ENCODE measurements at places on chromosomes 2 and 18.

- DNase-seq: no peak
Observed at GRCh38 chr2:219919506-219919905, 292.1 kb downstream of the SLC4A3 start.

DNA sequence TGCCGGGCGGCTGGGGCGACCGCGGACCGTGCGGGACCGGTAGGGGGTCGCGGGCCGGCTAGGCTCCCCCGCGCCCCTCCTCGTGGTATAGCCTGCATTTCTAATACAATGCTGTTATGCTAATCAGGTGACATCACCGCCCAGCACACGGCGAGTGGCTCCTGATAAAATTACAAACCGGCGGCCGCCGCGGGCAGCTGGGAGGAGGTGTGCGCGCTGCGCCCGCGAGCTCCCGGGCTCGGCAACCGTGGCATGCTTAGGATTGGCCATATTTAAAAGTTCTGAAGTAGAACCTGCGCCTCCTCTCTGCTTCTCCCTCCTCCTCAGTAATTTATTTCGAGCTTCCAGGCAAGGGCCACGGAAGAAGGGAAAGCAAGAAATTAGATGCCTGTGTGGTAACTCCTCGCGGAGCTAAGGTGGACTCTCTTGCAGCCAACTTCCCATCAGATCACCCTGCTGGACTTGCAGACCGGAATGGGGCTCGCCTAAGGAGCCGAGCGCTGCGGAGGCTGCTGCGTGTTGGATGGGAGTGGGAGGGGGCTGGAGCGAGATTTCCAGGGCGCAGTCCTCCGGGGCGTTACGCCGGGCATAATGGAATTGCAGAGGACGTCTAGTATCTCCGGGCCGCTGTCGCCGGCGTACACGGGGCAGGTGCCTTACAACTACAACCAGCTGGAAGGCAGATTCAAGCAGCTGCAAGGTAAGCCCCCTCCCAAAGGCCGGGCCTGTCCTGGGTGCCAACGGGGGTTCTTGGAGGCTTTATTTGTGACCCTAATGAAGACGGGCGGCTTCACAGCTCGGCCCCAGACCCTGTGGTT, 102.3 kb downstream of the SPTBN1 start:
- peak; percentile 74 for DNase-seq

DNA sequence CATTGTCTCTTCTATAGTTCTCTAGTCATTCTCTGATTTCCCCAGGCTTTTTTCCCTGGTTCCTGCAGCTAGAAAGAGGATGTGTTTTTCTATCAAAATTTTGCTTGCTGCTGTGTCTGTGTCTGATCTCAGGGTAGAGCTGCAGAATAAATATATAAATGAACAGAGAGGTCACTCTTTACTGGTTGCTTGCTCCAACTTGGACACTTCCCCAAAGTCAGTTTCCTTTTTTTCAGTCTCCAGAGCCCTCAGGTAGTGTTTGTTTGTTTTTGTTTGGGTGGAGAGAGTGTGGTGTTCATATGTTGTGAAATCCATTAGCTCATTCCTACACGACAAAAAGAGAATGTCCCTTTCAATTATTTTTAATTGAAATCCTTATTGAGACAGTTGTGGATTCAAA, 85.8 kb downstream of the CERS6 start:
- no peak for DNase-seq

GRCh38 chr2:171201271-171201670, 40.6 kb upstream of the TLK1 start:
- no peak for DNase-seq

GRCh38 chr18:58025733-58026132, 18.3 kb upstream of the NEDD4L start:
- DNase-seq: peak; percentile 56

DNA sequence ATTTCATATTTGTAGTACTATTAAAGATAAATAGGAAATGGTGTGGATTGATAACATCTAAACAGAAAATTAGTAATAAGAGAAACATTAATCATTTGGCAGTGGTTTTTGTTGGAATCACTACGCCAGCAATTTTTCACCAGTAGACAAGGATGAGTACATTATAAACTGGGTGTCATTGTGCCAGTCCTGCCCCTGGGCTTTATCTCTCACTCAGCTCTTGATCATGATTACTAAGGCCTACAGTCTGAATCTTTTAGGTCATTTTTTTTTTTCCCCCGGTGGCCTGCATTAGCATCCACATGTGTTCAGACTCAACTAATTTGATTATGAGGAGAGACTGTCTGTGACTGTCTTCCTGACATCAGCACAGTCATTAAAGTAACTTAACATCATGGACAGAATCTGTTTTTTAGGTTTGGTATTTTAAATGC, 16.2 kb downstream of the GULP1 start:
- peak; percentile 10 for DNase-seq

- no peak for DNase-seq
Observed at GRCh38 chr18:31553800-31554199, 37.9 kb upstream of the TTR start.

DNA sequence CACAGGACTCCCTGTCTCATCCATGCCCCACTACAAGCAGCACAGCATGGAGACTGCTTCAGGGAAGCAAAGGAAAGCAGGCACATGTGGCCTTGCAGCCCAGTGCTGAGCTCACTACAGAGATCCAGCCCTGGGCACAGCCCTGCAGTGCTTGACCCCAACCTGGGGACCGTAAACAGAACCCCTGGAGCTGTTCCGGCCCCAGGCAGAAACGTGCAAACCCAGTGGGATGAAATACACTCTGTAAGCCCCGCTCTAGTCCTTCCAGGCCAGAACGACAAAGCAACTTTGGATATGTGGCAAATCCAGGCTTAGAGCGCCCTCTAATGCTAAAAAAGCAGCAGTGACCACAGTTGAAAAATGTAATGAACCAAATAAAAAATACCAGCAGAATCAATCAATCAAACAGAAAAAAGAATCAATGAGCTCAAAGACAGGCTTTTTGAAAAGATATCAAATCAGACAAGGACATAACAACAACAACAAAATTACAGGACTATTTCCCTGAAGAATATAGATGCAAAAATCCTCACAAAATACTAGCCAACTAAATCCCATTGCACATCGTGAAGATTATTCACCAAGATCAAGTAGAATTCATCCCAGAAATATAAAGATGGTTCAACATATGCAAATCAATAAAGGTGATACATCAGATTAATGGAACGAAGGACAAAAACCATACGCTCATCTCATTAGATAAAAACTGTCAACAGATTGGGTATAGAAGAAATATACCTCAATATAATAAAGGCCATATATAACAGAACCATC, 45.6 kb downstream of the ZNF519 start:
- DNase-seq: peak; percentile 23

DNA sequence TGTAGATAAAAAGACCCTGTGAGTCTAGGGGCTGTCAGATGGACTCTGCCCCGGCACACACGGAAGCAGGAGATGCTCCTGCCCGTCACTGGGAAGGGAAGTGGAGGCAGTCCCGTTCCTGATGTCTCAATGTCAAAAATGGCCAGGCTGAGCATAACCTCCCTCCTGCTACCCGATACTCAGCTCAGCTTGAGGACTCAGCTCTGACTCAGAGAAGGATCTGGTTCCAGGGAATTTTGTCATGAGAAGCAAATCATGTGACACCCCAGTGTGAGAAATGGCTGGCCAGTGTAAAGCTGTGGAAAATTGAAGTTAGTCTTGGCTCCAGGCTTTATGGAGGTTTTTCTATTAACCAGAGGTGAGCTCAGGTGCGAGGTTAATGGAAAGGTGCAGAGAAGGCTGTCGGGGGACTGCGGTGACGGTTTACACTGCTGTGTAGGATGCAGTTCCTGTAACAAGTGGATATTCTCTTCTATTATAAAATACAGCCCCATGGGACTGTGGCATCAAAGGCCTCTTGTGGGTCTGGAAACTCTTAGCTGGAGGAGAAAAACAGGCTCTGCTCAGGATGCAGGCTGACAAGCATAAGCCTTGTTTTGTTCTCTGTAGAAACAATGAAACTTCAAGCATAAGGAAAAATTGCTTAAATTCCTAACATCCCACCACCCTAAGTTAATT, 24.7 kb upstream of the AGAP1 start:
- peak; percentile 49 for DNase-seq

DNA sequence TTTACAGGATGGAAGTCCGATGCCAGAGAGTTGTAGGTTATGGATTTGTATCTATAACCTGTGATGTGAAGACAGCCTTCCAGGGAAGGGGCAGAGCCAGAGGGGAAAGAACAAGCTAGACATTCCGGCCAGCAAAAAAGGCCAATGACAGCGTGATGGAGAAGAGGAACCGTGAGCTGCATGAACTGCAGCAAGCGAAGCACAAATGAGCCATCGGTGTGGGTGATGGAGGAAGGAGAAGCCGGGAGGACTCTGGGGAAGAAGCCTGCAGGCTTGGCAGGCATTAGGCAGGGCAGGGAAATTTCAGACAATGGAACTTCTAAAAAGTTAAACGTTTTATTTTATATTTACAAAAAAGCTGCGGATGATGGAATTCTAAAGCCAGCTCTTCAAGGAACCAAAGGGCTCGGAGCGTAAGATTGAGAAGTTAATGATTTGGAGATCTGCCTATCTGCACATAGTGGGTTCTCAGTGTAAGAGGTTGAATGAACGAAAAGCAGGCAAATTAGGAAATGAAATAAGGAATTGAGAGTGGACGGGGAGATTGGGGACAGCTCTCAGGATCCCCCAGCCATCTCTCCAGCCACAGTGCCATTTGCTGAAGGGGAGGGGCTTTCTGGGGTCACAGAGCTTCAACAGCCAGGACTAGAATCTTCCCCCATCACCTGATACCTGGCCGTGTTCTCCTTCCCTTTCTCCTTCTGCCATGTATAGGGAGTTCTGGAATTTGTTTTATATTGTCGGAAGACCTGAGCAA, 28.4 kb downstream of the NGEF start:
- DNase-seq: no peak

- no peak for DNase-seq
Observed at GRCh38 chr2:236762628-236763027, 193.0 kb downstream of the ACKR3 start.

GRCh38 chr2:119393971-119394748, 27.4 kb downstream of the DBI start:
- no peak for DNase-seq

DNA sequence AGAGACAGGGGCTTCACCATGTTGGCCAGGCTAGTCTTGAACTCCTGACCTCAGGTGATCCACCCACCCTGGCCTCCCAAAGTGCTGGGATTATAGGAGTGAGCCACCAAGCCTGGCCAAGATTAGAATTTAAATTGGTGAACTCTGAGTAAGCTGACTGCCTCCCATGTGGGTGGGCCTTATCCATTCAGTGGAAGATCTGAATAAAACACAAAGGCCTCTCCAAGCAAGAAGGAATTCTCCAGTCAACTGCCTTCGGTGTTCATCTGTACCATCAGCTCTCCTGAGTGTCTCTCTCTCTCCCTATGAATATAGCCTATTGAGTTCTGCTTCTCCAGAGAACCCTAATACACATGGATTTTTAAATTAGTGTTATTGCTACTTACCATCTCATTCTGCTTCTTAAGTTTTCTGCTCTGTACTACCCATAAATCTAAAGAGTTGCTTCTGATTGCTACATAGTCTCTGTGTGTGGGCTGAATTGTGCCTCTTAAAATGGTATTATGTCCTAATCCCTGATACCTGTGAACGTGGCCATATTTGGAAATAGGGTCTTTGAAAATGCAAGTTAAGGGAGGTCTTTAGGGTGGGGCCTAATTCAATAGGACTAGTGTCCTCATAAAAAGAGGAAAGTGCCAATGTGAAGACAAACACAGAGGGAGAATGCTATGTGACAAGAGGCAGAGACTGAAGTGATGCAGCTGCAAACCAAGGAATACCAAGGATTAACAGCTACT, 36.3 kb downstream of the FBXO11 start:
- peak; percentile 36 for DNase-seq

DNA sequence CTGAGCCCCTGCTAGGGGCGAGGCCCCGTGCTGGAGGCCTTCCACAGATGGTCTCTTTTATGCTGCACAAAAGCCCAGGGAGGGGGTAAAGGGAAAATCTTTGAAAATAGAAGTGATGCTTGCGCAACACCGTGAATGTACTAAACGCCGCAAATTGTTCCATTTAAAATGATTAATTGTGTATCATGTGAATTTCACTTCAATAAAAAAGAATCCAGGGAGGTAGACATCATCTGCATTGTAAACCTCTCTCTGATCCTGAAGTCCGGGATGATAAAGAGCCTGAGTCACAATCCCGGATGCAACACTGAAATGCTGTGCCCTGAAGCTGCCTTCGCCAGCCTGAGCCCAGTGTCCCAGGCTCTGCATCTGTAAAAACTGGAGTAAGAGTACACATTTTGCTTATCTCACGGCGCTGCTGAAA, 107.7 kb upstream of the PPP1CB start:
- DNase-seq: peak; percentile 92

- no peak for DNase-seq
Observed at GRCh38 chr18:62758591-62758990, 43.2 kb downstream of the PHLPP1 start.

GRCh38 chr2:33136566-33136965, 189.8 kb downstream of the LTBP1 start:
- DNase-seq: no peak

Measured in amniotic epithelial cell (primary cell).